ENCODE measurements at places on chromosomes 5 and 9.

- DNase-seq = no peak
These were observed 8.9 kb downstream of the F2R start for GRCh38 chr5:76724871-76725270.

- DNase-seq = no peak
These were observed 20.1 kb downstream of the NFIB start for GRCh38 chr9:14293801-14294200.

GRCh38 chr9:117135501-117136098, 279.3 kb downstream of the ASTN2 start:
- no peak for DNase-seq

- DNase-seq = no peak
These were observed 76.4 kb upstream of the RARS1 start for GRCh38 chr5:168409591-168410458.

DNA sequence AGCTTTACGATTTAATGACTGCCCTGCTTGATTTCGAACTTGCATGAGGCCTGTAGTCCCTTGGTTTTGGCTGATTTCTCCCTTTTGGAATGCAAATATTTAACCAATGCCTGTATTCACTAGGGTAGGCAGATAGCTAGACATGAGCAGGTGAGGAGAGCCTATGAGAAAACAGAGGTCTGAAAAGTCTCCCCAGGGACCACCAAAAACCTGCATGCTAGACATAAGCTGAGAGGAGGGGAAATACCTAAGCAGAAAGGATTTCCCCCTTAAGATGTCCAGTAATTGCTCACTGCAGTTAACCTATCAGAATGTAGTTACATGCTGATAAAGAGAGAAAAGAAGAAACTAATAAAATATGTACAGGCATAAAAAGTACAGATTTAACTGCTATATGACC, 667.4 kb upstream of the SEMA6A start:
- DNase-seq = no peak

- DNase-seq = peak; percentile 90
These were observed 753 bp downstream of the FANCC start for GRCh38 chr9:95316794-95317118.

DNA sequence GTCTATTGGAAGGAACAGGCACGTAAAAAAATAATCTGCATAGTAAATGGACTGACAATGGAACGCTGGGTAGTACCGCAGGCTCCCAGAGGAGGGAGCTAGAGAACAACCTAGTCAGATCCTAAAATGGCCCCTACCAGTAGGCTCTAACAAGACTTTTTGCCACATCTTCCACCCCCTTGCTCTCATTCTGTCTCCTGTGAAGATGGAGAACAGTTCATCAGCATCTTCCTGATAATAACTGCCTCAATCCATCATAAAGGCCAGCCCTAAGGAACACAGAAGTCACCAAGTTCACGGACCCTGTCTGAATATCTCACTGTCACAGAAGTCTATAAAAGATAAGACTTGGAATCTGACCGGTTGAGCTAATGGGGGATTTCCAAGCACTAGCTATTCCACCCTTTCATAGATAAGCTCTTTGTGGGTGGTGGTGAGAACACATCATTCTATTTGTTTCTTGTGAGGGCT, 133.4 kb downstream of the SLC1A3 start:
- peak; percentile 84 for DNase-seq

GRCh38 chr5:140054086-140054689, 11.1 kb upstream of the NRG2 start:
- no peak for DNase-seq

GRCh38 chr5:103120607-103121200, 603 bp downstream of the PPIP5K2 start:
- peak; percentile 26 for DNase-seq

GRCh38 chr9:105656131-105656921, 5.9 kb upstream of the TAL2 start:
- DNase-seq = peak; percentile 74

- DNase-seq = peak; percentile 65
These were observed 84.8 kb upstream of the PAM start for GRCh38 chr5:102670224-102670836.

GRCh38 chr5:111945535-111945934, 188.5 kb upstream of the NREP start:
- no peak for DNase-seq

- peak; percentile 19 for DNase-seq
These were observed 29.0 kb downstream of the TAS2R1 start for GRCh38 chr5:9601055-9601739.

Data from iPS-NIHi11 (cell line).